ENCODE measurements at places on chromosomes 5 and 9.

DNA sequence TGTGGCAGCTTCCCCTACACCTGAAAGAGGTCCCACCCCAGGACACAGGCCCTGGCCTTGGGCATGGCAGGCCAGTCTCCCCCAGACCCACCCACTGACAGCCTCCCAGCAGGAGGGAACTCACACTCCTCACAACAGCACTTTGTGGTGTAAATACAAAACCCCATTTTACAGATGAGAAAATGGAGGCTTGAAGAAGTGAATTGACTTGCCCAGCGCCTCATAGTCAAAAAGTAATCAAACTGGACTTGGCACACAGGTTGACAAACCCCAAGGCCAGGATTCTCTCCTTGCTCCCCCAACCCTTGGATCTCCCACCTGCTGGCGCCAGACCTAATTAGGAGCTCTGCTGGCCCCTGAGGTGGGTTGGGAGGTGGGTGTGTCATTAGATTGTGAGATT, 29.2 kb upstream of the NEK6 start:
- no peak for DNase-seq

DNA sequence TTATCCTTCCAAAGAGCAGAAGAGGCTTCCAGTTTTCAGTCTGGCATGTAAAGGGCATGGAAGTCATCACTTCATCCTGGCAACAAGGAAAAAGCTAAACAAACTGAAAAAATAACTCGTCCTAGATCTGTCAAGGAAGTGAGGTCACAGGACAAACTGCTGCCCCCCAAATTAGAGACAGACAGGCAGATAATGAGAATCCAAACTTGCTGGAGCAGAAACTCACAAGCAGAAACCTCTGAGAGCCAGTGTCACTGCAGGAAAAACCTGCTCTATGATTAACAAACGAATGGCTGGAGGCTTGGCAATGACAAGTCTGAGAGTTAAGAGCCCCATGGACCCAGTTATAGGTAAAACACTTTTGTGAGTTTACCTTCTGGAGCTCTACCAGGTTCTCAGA, 18.9 kb upstream of the MLANA start:
- no peak for DNase-seq

DNA sequence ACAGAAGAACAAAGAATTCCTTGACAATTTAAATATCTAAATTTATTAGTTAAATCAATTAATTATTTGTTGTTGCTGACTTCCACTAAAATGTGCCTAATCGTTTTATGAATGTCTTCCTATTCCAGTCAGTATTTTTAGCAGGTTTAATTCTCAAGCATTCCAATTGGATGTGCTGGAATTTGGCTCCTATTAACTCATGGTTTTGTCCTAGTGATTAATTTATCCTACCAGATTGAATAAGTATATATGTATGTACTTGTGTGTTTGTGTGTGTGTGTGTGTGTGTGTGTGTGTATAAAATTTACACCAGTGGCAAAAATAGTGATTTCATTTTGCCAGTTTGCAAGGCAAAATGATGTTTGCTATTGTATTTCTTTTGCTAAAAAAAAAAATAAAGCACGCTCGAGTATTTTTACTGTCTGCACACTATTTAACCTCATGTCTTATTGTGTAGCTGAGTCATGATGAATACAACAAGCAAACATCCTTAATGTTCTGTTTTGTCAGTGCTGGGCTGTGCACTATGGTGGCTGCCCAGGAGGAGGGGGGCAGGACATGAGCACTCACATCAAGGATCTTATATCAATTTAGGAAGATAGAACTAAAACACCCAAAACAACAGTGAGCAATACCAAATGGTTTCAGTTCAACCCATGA, 375.5 kb downstream of the PDE4D start:
- no peak for DNase-seq

- no peak for DNase-seq
Measured at GRCh38 chr9:16344343-16344742, 526.1 kb downstream of the BNC2 start.

DNA sequence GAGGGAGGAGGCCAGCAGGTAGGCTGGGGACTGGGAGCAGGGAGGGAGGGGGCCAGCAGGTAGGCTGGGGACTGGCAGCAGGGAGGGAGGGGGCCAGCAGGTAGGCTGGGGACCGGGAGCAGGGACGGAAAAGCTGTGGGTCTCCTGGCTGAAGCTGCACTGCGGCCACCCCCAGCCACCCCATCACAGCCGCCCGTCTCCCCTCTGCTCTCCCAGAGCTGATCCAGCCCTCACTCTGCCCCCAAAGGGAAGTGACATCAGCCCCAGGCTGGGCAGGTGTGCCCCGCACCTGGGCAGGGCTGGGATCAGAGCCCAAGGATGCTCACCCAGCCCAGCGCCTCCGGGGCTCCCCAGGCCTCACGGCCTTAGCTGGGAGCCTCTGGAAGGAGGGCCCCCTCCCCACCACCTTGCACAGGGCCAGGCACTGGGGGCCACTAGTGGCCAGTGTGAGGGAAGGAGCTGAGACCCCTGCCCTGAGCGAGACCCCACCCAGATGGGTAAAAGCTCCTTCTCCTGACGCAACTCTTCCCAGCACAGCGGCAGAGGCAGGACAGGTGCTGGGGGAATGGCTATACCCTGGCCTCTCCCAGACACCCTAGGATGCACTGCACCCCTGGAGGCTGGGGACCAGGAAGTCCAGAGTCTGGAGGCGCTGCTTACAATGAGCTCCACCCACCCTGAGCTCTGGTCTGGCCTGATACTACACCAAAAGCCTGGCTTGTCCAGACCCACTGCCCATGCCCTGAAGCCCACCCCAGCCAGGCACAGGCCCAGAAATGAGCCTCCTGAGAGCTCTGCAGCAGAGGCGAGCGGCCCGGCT, 11.6 kb downstream of the AGPAT2 start:
- no peak for DNase-seq

- no peak for DNase-seq
Measured at GRCh38 chr9:83986765-83987401, 6.3 kb downstream of the RMI1 start.

DNA sequence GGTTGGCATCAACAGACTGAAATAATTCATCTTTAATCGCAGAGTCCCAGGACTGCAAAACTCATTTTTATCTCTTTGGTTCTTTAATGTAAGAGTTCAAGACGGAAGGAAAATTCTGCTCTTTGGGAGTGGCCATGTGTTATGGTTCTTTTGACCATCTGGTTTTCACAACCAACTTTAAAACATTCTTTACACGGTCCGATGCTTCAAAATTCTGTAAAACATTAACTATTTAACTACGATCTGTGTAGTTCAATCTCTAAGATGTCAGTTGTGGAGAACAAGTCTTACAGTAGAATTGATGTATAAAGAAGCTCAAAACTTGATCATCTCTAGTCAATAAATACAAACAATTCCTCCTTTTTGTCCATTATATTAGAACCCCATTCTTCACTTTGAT, 83.0 kb downstream of the CMYA5 start:
- DNase-seq, result no peak
